GM12892 (cell line): ENCODE measurements at places on chromosomes 1 and 21.

GRCh38 chr1:1194723-1195122 lies 11.7 kb downstream of the TNFRSF18 start:
- DNase-seq: no peak

DNA sequence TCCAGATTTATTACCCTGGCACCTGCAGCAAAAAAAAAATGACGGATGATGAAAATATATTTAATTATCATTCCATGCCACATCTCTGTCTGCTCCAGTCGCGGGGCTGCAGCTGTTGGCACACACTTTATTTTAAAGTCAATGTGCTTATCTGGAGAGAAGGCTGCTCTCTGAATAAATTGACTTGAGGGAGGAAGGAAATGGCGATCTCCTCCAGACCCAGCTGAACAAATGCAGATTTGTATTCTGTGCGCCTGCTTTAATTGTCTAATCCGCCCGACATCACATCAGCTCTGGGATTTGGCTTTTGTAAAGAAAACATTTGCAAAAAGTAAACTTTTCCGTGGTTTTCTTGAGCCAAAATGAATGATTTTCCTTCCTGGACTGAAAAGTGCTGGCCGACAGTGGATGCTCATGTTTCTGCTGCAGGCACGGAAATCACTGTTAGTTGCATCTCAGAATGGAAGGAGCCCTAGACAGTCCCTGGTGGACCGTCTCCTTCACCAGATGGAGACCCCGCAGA lies 150.2 kb downstream of the CAMTA1 start:
- no peak for DNase-seq

DNA sequence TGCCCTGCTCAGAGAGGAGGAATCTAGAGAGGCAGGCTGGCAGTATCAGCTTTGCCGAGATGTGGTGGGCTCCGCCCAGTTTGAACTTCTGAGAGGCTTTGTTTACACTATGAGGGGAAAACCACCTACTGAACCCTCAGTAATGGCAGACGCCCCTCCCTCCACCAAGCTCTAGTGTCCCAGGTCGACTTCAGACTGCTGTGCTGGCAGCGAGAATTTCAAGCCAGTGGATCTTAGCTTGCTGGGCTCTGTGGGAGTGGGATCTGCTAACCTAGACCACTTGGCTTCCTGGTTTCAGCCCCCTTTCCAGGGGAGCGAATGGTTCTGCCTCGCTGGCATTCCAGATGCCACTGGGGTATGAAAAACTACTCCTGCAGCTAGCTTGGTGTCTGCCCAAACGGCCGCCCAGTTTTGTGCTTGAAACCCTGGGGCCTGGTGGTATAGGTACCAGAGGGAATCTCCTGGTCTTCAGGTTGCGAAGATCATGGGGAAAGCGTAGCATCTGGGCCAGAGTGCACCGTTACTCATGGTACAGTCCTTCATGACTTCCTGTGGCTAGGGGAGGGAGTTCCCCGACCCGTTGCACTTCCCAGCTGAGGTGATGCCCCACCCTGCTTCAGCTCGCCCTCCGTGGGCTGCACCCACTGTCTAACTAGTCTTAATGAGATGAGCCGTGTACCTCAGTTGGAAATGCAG lies 43.6 kb downstream of the C21orf91 start:
- no peak for DNase-seq

DNA sequence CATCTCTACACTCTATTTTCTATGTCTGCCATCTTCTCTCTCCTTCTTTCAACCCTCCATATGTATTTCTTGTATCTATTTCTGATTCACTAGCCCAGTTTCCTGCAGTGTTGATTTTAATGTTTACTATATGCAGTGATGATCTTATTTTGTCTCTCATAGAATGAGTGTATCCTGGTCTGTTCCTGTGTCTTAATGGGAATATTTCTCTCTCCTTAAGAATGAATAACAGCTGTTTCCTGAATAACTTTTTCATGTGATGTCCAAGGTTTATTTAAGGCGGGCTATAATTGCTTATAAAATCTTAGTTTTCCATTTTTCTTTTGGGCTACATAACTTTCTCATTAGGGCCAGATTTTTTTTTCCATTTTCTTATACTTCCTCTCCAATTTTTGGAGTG lies 144.5 kb downstream of the C1orf21 start:
- no peak for DNase-seq

DNA sequence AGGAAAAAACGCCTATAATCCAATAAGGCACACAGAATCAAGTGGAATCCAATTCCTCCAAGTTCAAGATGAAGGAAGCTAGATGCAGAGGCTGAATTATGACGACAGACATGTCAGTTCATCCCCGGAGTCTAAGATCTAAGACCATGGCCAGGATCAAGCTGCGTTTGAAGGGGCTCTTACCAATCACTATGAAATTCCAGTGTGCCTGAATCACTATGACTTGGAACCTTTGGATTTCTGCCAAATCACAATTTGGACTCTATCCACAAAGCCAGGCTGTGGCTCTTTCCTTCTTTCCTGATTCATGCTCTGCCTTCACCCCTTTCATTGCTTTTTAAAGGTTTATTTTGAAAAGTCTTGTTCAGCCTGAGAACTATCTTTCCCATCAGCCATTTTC lies 17.1 kb downstream of the OLIG2 start:
- no peak for DNase-seq

GRCh38 chr21:40386294-40386911 lies 460.6 kb downstream of the DSCAM start:
- DNase-seq: no peak

- no peak for DNase-seq
Observed at GRCh38 chr1:7366286-7366954, 404.7 kb upstream of the VAMP3 start.

DNA sequence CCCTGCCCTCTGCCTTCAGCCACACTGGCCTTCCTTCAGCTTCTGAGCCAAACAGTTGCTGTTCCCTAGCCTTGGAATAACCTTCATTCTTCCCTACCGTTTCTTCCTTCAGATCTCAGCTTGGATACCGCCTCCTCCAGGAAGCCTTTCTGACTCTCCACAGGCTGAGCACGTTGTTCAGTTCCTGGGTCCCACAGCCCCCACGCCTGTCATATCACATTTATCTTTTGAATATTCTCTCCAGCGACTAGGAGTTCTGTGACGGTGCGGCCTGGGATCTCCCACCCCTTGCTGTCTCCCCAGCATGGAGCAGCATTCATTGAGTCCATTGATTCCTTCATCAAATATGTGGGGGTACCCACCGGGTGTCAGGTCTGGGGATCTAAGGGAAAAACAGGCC lies 39.2 kb downstream of the EPHA2 start:
- DNase-seq: no peak

GRCh38 chr1:36732015-36732356 lies 249.3 kb upstream of the CSF3R start:
- no peak for DNase-seq

DNA sequence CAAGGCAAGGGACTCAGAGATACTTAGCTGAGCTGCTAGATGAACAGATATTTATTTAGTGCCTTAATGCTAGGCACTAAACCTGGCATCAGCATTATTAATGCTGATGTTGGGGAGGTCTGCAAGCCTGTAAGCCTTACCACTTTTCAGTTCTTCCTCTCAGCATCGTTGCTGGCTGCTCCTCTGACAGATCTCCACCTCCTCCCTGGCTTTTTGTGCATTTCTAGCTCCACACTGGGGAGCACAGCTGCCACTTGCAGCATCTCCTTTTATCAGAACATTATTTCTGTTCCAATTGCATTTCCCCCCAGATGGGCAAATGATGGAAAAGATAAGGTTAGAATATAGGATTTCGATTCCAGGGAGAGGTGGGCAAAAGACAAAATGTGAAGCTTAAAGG lies 34.8 kb downstream of the CACNA1E start:
- no peak for DNase-seq

DNA sequence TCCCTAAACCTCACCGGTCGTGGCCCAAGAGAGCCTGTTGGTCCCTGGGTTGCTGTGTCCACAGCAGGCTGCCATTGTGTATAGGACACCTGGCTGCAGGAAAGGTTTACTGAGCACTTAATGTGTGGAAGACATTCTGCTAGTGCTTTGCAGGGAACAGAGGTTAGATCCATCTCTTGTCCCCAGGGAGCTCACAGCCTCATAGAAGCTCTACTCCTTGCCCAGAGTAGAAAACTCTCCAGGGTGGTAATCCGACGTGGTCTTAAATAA lies 16.9 kb upstream of the ALPL start:
- DNase-seq: no peak

- DNase-seq: no peak
Observed at GRCh38 chr1:118981436-118981835, 6.7 kb downstream of the TBX15 start.

DNA sequence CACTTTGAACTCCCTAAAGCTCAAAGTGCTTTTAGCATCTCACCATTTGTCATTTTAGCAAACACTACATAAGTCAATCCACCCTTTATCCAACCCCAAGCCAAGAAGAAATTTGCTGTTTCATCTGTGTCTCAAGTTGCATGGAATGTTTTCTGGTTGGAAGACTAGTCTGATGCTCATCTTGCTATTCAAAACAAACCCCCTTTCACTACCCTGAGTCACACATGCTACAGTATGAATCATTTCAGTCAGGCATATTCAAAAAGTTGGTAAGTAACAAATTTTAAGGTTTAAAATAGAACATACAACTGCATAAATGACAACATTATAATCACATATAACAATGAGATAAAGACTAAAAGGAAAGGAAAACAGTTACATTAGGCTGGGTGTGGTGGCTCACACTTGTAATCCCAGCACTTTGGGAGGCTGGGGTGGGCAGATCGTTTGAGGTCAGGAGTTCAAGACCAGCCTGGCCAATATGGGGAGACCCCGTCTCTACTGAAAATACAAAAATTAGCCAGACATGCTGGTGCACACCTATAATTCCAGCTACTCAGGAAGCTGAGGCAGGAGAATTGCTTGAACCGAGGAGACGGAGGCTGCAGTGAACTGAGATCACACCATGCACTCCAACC lies 38.7 kb downstream of the DSTYK start:
- DNase-seq: no peak

DNA sequence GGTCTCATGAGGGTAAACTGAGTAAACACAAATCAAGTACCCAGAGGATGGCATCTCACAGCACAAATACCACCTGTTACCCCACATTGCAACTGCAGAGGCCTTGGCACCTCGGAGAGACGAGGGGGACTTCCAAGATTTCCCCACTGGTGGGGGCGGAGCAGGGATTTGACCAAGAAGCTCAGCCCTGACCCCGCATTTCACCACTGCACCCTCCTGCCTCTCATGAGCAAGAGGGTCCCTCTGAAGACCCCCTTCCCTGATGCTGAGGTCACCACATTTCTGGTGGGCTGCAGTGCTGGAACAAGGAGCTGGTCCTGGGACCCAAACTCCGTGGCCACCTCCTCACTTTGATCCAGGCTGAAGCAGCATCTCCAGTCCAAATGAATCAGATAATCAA lies 342.4 kb downstream of the NPHP4 start:
- no peak for DNase-seq

DNA sequence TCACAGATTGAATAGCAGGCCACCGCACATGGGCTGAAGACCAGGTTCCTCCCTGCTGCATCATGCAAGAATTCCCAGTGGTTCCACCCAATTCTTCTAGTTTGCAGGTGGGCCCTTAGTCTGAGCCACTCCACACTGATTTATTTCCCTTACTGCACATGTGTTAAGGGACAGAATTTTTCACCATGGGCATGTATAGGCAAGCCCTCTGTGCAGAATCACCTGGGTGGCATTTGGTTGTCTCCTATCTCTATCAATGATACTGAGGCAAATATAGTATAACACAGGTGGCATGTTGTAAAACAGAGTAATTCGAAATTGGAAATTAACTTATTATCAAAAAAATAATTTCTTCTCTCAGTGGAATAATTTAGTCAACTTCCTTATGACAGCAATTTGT lies 1892.4 kb downstream of the NCAM2 start:
- DNase-seq: no peak

- DNase-seq: no peak
Observed at GRCh38 chr21:41441546-41441945, 15.5 kb downstream of the MX1 start.

GRCh38 chr1:148294116-148294807 lies 142.2 kb upstream of the NBPF11 start:
- no peak for DNase-seq

- no peak for DNase-seq
Observed at GRCh38 chr1:226092965-226093364, 30.4 kb downstream of the H3-3A start.

DNA sequence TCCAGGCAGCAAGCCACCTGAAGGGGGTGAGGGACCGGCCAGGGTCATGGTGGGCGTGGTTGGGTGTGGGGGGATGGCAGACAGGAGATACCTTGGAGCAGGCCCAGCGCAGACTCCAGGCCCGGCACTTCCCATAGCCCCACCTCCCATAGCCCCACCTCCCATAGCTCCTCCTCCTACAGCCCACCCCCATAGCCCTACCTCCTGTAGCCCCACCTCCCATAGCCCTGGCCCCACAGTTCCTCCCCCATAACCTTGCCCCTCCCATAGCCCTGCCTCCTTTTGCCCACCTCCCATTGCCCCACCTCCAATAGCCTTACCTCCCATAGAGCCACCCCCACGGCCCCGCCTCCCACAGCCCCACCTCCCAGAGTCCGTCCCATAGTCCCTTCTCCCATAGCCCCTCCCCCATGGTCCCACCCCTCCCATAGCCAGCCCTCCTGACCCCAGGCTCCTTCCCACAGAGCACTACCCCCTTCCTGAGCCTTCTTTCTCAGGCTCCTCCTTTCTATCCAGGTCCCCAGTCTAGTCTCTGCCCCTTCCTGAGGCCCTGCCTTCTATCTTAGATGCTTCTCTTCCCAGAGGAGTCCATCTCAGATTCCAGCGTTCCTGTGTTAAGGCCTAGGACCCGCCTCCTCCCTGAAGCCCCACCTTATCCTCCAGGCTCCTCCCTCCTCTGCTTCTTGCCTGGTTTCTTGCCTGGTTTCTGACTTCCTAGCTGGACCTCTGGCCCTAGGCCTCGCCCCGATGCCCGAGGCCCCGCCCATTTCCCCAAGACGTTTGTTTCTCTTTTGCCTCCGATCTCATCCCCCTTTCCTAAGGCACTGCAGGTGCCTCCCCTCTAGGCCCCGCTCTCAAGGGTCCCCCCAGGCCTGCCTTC lies 46.8 kb downstream of the PTPRU start:
- DNase-seq: no peak
